Skeletal muscle cell (primary cell): ENCODE measurements at places on chromosomes 6 and 20.
A peak's percentile ranks its signal among the peaks of the same experiment; 100 is the strongest.

- DNase-seq, result peak; percentile 10
Measured at GRCh38 chr6:16168858-16169257, 40.0 kb downstream of the MYLIP start.

GRCh38 chr20:46401478-46401860, 4.9 kb downstream of the ELMO2 start:
- DNase-seq, result no peak

- DNase-seq, result no peak
Measured at GRCh38 chr6:146883640-146884531, 285.1 kb downstream of the ADGB start.

- peak; percentile 58 for DNase-seq
Measured at GRCh38 chr6:4413073-4413472, 277.7 kb upstream of the ECI2 start.

- no peak for DNase-seq
Measured at GRCh38 chr6:163725008-163725941, 310.8 kb downstream of the QKI start.

DNA sequence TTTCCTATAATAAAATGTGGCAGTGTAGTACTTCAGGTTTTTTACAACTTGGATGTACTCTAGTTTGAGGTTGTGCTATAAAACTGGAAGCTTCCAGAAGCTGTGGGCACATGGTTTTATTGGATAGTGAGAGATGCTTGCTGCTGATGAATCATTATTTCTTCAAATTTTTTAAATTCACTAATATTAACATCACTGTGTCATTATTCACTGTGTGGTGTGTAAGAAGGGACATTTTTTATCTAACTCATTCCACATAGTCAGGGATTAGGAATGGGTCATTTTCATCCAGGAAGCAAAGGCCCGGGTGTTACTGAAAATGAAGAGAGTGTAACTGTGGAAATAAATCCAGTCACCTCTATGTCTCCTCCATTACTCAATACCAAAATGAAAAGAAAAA, 421.0 kb downstream of the TENT5A start:
- DNase-seq, result no peak

- DNase-seq, result no peak
Measured at GRCh38 chr6:467671-468082, 76.1 kb downstream of the IRF4 start.

GRCh38 chr6:158784505-158784904, 34.7 kb downstream of the EZR start:
- no peak for DNase-seq
